SHP77 treated with DMSO at 0.1 percent for 48 hours (cell line): ENCODE measurements at places on chromosomes 12 and 14.

DNA sequence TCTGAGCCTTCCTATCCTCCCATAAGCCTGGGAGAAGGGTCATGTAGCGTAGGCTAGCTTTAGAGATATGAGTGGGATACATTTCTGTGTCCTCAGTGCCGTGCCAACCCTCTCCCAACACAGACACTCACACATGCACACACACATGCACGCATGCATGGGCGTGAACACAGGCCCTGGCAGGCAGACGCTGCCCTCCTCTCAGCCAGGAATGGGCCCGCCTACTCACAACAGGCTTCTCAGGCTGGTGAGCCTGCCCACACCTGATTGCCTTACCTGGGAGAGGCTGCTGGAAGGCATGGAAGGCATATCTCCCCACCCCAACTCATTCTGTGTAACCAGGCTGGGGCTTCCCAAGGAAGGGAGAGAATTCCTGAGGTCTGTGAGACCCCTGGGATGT lies 12.8 kb upstream of the ACVR1B start:
- no peak for DNase-seq

DNA sequence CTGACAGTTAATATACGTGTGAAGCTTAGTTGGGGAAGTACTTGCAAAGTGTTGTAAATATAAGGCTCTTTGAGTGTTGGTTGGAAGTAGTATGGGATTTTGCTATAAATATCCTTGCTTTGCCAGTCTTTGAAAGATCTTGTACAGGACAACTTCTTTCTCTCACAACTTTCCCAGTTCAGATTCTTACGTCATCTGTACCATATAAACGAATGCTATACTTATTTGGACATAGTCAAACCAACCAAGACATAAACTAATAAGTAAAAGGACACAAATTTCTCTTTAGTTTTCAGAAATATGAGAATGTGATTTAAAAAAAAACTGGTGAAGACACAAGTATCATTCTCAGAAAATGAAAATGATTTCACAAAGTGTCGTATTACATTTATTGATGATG lies 153.1 kb upstream of the NPAS3 start:
- no peak for DNase-seq

DNA sequence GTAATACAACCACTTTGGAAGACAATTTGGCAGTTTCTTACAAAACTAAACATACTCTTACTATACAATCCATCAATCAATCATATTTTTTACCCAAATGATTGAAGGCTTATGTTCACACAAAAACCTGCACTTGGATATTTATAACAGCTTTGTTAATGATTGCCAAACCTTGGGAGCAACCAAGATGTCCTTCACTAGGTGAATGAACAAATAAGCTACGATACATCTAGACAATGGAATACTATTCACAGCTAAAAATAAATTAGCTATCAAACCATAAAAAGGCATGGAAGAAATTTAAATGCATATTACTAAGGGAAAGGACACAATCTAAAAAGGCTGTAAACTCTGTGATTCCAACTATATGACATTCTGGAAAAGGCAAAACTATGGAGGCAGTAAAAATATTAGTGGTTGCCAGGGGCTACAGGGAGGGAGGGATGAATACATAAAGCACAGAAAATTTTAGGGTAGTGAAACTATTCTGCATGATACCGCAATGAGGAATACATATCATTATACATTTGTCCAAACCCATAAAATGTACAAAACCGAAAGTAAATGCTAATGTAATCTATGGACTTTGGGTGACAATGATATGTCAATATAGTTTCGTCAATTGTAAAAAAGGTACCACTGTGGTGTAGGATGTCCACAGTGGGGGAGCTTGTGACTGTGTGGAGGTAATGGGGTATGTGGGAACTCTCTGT lies 70.5 kb downstream of the GPR65 start:
- no peak for DNase-seq

DNA sequence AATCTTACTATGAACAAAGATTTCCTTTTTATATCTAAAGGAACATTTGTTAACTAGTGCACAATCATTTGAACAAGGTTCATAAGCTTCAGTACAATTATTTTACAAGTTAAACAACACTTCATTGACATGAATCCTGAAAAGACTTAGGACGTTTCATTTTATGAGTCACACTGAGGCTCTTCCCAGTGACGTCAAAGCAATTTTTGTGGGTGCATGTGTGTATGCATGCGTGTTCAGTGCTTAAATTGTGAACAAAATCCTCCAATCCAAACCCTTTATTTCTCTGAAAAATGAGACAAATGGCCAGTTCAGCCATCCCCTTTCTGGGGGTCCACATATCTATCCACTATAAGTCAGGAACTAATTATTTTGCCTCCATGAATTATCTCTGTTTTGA lies 2.9 kb downstream of the LMNTD1 start:
- DNase-seq = no peak

- DNase-seq = no peak
Observed at GRCh38 chr12:120376416-120376815, 7.5 kb upstream of the MSI1 start.

DNA sequence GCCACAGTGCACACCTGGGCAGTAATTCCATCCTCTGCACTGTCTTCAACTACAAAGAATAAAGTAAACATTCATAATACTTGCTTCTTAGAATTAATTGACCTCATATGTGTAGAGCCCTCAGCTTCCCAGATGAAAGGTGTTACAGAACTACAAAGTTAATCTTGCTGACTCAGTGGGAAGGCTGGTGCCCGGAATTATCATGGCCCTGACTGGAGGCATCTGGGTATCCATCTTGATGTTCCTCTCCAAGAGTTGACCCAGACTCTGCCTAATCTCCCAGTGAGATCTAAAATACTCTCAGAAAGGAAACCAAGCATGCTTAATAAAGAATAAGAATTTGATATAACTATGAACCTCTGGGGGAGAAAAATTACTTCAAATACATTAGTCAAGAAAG lies 147.0 kb upstream of the ARID2 start:
- DNase-seq = no peak

GRCh38 chr12:56838621-56839488 lies 75.7 kb downstream of the HSD17B6 start:
- DNase-seq = no peak

GRCh38 chr12:7151532-7151931 lies 21.4 kb downstream of the CLSTN3 start:
- DNase-seq = no peak

- DNase-seq = no peak
Observed at GRCh38 chr12:104801005-104801404, 157.1 kb downstream of the SLC41A2 start.

GRCh38 chr12:48187916-48188695 lies 4.7 kb downstream of the CCDC184 start:
- no peak for DNase-seq

DNA sequence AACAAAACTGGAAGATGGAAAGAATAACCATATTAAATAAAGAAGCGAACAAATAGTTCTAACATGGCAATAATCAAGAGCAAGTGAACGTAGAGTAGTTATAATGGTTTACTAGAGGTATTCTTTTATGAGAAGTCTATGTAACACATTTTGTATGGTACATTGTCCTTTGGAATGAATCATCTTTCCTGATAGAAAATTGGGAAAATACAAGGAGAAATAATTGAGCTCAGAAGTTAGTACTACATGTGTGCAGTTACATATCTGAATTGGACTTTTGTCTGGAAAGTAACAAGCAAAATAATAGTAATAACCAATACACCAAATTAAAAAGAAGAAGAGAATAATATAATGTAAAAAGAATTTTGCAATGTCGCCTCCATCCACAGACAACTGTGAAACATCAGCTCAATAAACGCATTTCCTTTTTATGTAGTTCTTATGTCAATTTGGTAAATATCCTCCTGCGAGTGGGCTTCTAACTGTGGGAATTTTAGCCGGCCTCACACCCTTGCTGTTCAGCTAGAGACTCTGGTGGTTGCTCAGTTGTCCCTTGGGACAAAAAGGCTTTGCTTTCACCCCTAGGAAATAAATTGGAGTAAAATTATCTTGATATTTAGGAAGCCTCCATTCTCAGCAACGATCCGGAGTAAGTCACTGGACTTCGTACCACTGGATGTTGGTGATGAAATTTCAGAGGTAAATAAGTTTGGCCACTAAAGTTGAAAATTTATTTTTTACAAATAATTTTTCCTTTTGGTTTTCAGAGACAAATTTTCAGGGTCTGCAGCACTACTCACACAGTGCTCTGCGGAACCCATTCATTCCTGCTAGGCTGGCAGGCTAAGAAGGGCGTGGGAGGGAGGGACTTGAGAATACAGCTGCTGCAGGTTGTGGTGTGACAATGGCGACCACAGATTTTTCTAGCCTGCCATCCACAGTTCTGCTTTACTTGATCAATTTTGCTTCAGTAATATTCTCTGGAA lies 1.1 kb upstream of the TUBA1A start:
- DNase-seq = peak; percentile 66

DNA sequence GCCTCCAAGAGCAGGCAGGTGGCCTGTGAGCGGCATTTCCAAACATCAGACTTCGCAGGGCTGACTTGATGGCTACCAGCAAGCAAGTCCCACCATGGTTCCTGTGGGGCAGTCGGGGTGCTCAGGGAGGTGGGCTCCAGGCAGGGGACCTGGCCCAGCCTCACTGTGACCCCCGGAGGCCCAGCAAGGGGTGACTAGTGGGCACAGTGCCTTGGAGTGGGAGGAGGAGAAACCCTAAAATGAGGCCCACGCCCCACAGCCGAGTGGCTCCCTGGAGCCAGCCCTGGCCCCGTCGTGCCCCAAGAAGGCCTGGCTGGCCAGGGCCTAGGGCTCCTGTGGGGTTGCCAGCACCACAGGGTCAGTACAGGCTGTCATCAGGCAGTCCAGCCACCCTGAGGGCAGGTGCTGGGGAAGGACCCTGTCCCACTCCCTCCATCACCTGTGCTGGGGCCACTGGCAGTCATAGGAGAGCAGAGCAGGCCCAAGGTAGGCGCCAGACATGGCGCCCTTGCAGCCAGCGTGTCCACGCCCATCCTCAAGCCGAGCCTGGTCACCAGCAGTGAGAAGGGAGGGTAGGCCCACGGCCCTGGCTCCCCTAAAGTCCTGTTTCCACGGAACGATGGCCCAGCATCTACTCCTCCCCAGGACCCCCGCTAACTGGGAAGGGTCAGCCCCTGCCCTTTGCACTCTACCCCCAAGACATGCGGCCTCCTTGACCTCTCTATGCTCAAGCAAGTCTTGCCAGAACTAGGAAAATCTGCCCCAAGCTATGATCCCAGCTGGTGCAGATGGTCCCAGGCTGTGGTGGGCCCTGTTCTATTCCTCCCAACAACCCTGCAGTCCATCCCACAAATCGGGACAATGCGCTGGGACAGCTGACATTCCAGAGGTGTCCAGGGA lies 144.2 kb upstream of the C14orf180 start:
- DNase-seq = no peak

DNA sequence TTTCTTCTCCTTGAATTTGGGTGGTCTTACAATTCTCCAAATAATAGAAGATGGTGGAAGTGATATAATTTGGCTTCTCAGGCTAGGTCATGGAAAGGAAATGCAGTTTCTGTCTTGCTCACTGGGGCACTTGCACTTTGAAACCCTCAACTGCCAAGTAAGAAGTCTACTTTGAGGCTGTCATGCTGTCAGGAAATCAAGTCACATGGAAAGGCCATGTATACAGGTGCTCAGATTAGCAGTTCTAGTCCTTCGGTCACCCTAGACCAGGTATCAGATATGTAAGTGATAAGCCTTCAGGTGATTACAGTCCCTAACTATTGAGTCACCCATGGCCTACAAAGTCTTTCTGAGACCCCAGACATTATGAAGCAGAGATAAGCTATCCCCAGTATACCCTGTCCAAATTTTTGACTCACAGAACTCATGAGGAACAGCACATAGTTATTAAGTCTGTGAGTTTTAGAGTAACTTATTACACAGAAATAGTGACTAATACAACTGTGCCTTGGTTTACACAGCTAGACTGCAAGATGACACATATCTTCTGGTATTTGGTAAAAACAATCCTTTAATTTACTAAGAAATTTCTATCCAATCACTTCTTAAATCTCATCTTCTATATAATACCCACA lies 26.3 kb upstream of the BBS10 start:
- no peak for DNase-seq

- peak; percentile 2 for DNase-seq
Observed at GRCh38 chr12:25557830-25558436, 4.8 kb upstream of the LMNTD1 start.

DNA sequence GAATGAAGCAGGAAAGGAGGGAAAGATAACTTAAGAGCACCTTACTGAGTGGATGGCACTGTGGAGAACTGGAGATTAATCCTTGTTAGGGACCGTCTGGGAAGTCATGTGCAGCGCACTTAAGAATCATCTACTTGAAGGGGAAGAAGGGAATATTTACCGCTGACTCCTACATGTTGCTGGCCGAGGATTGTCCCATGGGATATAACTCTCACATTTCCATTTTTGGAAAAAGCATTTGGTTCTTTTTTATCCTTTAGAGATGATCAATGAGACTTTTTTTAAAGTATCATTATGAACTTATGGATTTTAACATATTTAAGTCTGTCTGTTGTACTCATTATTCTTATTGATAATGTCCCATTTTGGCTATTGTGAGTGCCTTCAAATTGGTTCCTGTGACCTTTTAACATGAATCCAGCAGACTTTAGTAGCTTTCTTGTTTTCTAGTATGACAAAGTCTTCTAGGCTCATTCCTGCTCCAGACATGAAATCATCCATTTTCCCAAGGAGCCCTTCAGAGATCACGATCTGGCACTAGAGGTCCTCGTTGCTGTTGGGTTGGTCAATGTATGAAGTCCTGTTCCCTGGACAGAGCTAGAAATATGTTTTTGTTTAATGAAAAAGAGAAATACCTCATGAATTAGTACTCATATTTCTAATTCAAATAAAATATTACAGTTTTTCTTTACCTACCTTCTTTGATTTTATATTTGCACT lies 20.2 kb upstream of the FAM234B start:
- no peak for DNase-seq

DNA sequence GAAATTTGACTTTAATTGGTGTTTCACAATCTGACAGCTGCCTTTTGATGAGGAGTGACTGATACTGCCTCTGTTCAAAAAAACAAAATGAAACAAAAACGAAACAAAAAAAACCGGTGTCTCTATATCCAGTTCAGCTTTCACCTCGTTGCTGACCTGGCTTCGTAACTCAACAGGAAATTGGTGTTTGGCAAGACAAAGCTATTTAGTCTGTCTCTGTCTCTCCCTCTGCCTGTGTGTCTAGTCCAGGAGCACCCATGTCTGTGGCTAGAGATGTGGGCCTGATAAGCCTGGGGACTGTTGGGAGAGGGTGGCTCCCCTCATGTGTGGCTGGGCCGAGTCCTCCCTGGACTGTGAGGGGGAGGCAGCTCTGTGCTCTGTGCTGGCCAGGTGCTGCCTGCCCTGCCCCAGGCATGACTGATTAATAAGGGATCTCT lies 11.3 kb downstream of the CACNA1C start:
- no peak for DNase-seq

DNA sequence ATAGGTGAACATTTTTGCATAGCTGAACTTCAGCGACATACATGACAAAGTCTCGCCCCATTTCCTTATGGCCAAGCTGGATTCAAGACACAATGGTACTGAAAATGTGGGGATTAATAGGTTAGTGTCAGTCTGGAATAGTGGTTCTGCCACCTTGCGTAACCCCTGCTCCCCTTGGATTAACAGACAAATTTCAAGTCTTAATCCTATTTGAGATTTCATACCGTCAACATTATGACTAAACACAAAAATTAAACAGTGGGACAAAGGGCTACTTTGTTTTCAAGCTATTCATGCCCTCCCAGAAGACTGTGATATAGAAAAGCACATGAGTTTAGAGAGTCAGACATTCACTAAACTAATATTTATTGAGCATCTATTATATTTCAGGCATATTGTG lies 138.9 kb upstream of the HIF1A start:
- DNase-seq = no peak

GRCh38 chr12:31034372-31034771 lies 39.3 kb upstream of the DDX11 start:
- DNase-seq = no peak
